ENCODE measurements at places on chromosomes 12 and 14.
A peak's percentile ranks its signal among the peaks of the same experiment; 100 is the strongest.

- no peak for DNase-seq
These were observed 1.8 kb downstream of the ZDHHC22 start for GRCh38 chr14:77139540-77140358.

GRCh38 chr14:55388160-55388559, 23.5 kb downstream of the ATG14 start:
- DNase-seq: no peak

GRCh38 chr14:67567654-67568053, 32.4 kb downstream of the PIGH start:
- DNase-seq: no peak

DNA sequence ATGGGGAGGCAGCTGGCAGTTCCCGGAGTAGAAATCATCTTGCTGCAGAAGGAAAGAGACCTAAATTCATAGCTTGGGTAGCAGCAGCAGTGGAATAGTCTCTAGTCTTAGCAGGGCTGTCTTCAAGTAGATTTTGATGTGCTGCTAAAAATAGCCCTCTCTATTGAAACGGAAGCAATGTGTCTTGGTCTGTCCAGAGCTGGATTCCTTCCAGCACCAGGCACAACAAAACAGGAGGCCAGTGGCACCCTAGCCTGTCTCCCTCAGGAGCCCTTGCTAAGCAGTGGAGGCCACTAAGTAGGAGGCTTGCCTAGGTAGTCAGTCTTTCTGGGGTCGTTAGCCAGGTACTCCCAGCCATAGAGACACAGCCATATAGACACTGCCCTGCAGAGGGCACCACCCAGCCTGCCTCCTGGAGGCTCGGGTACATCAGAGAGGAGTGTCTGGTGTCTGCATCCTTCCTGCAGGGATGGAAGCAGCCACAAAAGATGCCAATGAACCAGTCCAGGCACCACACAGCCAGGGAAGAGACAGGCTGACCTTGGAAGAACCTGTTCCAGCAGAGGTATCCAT, 97.5 kb downstream of the CRACR2A start:
- peak; percentile 6 for DNase-seq

GRCh38 chr14:23300687-23301223, 1.9 kb downstream of the PPP1R3E start:
- DNase-seq: peak; percentile 3

GRCh38 chr14:20904393-20905029, 13.3 kb downstream of the RNASE3 start:
- DNase-seq: no peak

GRCh38 chr12:38886064-38886463, 19.3 kb downstream of the CPNE8 start:
- no peak for DNase-seq

DNA sequence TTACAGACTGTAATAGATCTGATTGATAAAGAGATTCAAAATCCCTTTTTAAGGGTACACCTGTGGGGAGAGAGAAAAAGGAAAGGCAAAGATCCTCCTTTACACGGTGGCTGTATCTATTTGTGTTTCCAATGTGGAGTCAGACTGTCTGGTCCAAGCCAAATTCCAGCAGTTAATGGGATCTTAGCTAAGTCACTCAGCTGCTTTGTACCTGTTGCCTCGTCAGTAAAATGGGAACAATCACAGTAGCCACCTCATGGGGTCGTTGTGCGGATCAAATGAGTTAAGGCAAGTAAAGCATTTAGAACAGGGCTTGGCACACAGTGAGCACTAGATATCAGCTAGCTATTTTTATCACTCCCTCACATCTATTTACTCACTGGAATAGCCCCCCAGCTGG, 46.9 kb downstream of the EFCAB11 start:
- no peak for DNase-seq

DNA sequence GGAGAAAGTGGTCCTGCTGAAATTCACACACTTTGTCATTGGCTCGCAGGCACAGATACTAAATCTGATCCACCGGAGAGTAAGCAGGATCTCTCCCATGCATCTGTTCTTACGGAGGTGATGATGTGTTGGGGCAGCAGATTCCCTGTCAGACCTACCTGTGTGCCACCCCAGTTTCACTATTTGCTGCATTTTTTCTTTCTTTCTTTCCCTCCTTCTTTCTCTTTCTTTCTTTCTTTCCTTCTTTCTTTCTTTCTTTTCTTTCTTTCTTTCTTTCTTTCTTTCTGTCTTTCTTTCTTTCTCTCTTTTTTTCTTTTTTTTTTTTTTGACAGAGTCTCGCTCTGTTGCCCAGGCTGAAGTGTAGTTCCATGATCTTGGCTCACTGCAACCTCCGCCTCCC, 37.4 kb downstream of the WSCD2 start:
- DNase-seq: no peak

- DNase-seq: no peak
These were observed 22.2 kb downstream of the P2RX4 start for GRCh38 chr12:121232163-121232562.

DNA sequence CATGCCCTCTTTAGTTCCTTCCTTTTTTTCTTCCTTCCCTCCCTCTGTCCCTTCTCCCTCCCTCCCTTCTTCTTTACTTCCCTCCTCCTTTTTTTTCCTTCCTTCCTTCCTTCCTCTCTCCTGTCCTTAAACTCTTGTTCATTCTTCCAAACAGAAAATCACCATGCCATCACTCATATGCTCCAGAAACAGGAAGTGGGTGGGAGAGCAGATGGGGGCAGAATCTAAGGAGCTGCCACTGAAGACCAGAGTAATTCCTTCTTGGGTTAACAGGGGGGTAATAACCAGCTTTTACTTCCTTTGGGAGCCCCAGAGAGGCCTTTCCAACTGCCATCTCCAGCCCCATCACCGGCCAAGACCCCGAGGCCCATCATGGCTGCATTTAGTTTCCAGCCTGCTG, 51.2 kb downstream of the SVOP start:
- DNase-seq: no peak

GRCh38 chr12:6322969-6323339, 12.5 kb downstream of the PLEKHG6 start:
- no peak for DNase-seq

DNA sequence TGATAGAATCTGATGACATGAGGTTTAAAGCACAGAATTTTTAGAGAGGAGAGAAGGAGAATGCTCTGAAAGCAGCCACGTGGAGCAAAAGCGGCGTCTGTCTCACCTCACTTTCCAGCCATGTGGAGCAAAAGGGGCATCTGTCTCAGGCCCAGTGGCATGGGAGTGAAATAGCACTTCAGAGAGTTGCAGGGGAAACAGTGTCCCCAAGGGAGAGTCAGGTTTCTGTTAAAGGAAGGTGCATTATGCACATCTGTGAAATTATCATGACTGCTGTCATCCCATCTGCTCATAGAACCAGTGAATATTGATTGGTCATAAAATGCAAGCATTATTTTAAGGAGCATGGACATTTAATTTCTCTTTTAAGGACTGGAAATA, 124.0 kb downstream of the BICD1 start:
- DNase-seq: no peak

- DNase-seq: no peak
These were observed 29.5 kb downstream of the ACTN1 start for GRCh38 chr14:68949601-68949965.

- DNase-seq: peak; percentile 73
These were observed 4.5 kb downstream of the DAO start for GRCh38 chr12:108884116-108885012.

GRCh38 chr12:12064596-12064995, 6.1 kb upstream of the BCL2L14 start:
- no peak for DNase-seq

DNA sequence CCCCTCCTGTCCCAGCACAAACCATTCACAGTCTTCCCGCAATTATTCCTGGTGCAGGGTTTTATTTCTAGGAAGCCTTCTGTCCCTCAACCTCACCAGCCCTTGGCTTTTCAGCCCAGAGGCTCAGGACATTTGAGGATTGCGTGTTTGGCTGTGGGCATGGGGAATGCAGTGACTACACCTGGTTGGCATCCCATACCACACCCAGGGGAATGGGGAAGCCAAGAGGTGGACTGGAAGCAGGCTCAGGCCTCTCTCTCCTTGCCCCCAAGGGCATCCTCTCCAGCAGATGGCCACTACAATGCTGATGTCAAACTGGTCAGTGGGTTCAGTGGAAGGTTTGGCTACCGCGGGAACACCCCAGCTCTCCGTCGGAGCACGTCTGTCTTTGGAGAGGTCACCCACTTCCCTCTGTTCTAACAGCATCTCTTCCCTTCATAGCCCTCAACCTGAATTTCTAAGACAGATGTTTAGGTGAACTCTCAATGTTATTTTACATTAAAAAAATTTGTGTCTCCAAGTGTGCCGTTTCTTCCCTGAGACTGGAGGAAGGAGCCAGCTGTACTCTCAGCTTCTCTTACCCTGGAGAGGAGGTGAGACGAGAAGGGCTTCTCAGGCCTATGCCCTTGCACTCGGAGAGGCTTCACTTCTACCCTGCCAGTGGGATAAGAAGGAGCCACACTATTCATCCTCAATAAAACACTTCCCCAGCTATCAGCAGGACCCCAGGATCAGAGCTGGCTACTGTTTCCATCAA, 35.5 kb downstream of the DCAF4 start:
- DNase-seq: no peak

DNA sequence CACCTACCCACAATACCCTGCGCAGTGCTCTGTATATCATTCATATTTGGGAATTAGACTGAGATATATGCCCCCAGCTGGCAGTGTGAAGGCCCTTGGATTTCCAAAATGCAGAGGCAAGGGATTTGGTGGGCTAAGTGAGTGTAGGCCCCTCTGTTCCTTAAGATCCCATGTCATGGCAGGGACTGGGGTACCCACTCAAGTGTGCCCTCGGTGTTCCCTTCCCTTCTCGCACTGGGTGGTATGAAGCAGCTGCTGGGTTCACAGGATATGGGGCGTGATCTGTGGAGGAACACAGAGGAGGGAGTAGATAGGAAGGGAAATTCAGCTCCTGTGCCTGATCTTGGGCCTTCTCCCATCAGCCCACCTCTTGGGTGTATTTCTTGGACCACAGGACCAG, 63.1 kb upstream of the VASH1 start:
- DNase-seq: no peak

- DNase-seq: no peak
These were observed 147.4 kb upstream of the NUDT4 start for GRCh38 chr12:93230326-93230720.

DNA sequence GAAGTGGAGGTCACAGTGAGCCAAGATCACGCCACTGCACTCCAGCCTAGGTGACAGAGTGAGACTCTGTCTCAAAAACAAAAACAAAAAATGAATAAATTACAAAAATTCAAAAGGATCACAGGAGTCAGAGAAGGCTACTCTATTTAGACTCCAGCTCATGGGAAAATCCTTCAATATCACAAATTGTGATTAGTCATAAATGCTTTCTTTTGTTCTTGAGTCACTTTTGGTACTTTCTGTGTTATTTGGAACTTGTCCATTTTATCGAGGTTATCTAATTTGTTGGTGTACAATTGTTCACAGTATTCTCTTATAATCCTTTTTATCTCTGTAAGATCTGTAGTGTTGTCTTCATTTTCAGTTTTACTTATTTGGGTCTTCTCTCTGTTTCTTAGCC, 18.9 kb downstream of the ALDH2 start:
- DNase-seq: no peak

GRCh38 chr12:109359131-109359690, 11.5 kb downstream of the MYO1H start:
- no peak for DNase-seq

DNA sequence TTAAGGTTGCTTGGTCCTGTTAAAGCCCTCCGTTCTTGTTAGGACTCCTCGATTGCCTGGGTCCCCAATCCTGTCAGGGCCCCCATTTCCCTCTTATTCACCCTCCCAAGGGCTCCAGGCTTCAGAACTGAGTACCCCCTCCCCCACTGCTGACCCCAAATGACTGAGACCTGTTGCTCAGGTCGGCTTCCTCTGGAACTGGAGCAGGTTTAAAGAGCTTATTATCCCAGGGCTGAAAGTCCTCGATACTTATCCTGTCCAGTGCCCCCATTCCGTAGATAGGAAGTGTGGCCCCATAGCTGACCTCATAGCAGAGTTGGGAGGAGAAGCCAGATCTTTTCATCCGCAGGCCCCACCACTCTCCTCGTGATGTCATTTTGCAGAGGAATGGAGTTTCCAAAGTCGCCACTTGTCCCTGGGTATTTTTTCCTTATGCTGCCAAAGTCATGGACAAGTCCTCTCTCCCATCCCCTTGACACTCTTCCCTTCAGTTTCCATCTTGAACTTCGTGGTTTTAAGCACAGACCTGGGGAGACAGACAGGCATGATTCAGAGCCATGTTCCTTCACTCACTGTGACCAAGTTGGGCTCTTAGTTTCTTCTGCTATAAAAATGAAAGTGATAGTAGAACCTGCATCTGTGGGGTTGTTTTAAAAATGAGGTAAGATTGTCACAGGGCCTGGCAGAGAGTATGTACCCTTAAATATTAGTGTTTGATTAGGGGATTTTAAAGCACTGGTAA, 1.2 kb downstream of the USP30 start:
- peak; percentile 70 for DNase-seq

GRCh38 chr14:31170411-31170810, 37.2 kb downstream of the HECTD1 start:
- no peak for DNase-seq

- no peak for DNase-seq
These were observed 56.5 kb upstream of the TBX3 start for GRCh38 chr12:114740448-114740847.

DNA sequence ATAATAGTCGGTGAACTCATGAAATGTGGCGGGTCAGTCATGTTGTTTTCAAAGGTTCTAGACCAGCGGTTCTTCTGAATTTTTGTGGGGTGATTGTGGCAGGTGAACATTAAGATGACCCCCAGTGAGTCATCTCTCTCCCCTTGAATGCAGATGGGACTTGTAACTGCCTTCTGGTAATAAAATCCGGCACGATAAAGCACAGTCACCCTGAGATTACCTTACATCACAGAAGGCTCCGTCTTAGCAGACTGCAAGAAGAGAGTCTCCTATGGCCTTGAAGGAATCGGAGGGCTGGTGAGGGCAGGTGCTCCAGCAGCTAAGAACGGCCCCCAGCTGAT, 189.6 kb downstream of the FOXN3 start:
- no peak for DNase-seq

GRCh38 chr12:125269276-125269675, 204.0 kb downstream of the AACS start:
- DNase-seq: no peak

DNA sequence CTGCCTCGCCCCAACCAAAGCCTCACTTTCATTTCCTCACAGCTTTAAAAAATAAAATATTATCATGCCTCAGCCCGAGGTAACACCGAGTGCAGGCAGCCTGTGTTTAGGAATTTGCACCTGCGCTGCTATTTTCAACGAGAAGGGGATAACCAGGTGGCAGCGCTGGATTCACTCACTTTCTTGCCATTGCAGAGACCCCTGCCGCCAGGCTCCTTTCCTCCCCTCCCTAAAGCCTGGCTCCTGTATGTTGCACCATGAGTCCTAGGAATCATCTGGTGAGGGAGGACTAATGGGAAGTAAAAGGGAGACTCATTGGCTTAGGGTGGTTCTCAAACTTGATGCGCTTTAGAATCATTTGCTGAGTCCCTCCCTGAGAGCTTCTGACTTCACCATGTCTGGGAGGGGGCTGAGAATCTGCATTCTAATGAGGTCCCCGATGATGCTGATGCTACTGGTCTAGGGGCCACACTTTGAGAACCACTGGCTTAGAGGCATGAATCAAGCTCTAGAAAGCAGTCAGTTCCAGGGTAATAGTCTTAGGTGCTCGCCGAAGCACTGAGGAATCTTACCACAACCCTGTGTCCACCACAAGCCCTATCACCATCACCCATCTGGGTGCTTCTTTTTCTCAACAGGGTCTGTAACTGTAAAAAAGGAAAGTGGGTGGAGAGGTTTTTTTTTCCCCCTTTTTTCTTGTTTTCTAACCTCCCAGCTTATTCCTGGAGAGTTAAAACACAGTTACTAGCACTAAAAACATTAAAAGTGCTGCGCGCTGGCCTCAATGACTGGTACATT, 83.8 kb downstream of the SLC38A1 start:
- no peak for DNase-seq
